ENCODE measurements at places on chromosomes 11 and 22. TPM values are rescaled to one million over a fixed set of nuclear protein-coding genes. Genes with fewer than 3 reads are reported as not detected.

DNA sequence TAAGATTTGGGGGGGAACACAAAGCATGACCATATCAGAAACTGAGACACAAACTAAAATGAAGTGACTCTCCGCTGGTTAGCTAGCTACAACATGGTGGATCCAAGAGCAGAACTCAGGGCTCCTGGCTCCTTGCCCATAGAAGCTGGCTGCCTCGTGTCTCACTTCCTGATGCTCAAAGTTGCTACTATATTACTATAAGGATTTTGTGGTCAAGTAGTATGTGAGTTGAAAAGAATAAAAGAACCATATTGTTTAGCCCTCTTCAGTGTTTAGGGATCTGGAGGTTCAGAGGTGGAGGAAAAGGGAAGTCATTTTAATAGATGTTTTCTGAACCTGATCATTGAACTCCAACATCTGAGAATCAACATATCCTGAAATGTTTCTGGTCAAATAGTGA lies 16.9 kb upstream of the SIK2 start:
- no peaks in the 10 kb centered on the region for H3K36me3 ChIP-seq
- no peaks in the 10 kb centered on the region for H3K27me3 ChIP-seq
- H3K4me3 ChIP-seq: no peak overlapping the region
- DNase-seq: no peak
- H3K27ac ChIP-seq: no peak overlapping the region

GRCh38 chr11:66112601-66113499 lies 42.8 kb downstream of the PACS1 start:
- no peak for DNase-seq
- H3K4me1 ChIP-seq: peaks cover 92% of the 10 kb centered on the region
- H3K4me3 ChIP-seq: peak overlapping the region; percentile 28
- peak overlapping the region; percentile 89 for H3K27ac ChIP-seq

DNA sequence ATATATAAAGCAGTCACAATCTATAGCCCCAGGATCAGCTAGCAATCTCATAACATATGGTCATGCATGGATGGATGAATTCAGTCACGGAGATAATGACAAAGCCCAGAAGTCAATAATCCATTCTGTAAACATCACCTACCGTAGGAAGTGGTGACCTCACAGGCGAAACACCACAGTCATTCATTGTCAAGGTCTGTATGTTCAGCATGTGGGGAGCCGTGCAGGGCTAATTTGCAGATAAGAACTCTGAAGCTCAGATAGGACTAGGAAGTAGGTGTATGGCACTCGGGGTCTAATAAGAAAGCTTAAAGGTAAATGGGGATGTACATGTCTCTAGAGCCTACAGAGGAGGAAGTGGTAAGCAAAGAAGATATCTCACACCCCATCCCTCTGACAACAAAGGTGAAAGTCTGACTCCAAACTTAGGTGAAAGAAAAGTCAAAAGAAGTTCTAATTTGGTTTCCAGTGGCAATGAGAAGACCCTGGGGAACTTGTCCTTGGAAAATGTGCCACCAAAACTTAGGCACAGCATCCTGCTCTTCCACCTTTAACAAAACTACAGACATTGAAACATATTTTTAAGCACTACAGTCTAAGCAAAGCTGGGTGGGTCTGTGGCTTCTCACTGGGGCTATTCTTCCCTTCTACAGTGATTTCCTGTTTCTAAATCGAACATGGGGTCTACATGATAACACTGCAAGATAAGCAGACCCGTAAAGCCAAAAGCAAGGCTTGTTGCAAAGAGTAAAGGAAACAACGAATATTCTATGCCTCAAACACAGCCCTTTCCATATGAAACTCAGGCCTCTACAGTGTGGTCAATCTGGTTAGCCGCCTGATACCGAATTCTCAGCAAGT lies 5.2 kb downstream of the CRTAM start:
- H3K27ac ChIP-seq: no peak overlapping the region
- H3K4me3 ChIP-seq: no peak overlapping the region
- H3K36me3 ChIP-seq: no peaks in the 10 kb centered on the region

DNA sequence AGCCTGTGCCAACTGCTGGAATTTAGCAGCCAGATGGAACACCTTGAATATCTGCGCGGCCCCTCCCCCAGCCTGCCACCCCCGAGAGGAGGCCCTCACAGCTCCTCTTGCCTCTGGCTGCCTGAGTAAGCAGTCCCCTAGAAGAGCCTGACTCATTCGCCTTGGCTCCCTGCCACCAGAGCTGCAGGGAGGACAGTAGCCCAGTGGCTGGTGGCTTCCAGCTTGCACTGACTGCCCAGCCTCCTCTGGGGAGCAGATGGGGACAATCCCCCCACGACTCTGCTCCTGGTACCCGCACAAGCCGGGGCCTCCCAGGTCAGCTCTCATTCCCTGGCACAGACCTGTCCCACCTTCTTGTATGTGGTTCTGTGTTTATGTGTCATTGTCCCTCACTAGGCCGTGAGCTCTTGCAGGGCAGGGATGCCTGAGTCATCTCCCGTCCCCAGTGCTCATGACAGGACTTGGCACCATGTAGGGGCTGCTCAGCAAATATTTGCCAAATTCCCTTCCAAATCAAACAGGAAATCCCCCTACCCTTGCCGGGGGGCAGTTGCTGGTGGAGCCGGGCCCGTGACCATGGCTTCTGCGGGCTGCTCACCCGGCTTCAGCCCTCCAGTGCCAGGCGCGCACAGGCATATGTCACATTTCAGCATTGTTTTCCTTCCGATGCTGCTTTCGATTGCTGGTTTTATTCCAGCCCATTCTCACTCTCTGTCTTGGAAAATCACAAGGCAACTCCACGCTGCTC lies 43.6 kb downstream of the CACNG2 start:
- H3K4me1 ChIP-seq: no peaks in the 10 kb centered on the region
- H3K4me3 ChIP-seq: no peak overlapping the region
- H3K36me3 ChIP-seq: no peaks in the 10 kb centered on the region
- no peak overlapping the region for H3K27ac ChIP-seq

GRCh38 chr22:23393721-23394320 lies 186.3 kb downstream of the IGLL1 start:
- no peaks in the 10 kb centered on the region for H3K36me3 ChIP-seq
- no peak for DNase-seq
- no peaks in the 10 kb centered on the region for H3K27me3 ChIP-seq
- H3K4me1 ChIP-seq: no peaks in the 10 kb centered on the region
- H3K27ac ChIP-seq: no peak overlapping the region

DNA sequence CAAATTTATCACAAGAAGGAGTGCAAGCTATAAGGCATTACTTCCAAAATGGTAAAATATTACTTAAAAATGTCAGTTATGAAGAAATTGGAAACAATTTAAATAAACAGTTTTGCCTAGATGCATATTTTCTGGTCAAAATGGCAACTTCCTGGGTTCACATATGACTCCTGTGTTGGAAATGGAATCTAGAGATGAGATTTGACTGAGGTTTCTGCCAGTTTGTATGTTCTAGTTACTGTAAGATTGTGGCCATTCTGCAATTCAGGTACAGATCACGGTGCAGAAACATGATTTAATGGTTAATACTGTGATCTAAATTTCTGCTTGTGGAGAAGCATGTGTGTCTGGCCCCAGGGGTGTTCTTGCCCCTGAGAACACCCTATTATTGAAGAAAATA lies 3.4 kb upstream of the OR4C6 start:
- no peaks in the 10 kb centered on the region for H3K36me3 ChIP-seq
- no peaks in the 10 kb centered on the region for H3K4me1 ChIP-seq
- no peak for DNase-seq

DNA sequence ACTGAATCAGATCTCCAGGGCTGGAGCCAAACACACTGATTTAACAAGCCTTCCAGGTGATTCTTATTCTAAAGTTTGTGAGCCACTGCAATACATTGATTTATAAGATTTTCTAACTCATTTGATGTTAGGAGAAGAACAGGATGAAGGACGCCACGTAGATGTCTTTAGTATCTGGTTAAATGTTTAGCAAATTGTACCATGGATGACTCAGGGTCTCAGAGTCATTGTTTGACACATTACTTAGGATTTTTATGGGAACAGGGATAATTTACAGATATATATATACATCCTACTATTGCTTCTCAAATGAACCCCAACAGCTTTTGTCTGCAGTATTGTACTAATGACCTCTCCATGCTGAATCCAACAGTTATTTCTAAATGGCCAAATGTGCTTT lies 143.1 kb upstream of the DDI1 start:
- H3K27me3 ChIP-seq: no peaks in the 10 kb centered on the region
- H3K4me1 ChIP-seq: no peaks in the 10 kb centered on the region
- no peak for DNase-seq
- H3K27ac ChIP-seq: no peak overlapping the region

DNA sequence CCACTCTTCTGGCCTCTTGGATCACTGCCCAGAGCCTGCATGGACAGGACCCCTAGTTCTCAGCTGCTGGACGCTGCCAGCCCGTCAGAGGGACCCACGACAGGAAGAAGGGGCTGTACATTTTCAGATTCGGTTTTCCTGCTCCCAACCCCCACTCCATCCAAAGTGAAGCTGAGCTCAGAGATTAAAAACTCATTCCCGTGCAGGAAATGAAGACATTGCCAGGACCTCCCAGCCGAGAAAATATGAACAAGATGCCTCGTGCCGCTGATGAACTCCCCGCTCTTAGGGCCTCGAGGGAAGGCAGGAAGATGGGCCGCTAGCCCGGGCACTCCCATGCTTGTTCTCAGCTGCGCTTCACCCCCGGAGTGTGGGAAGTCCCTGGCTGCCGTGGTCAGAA lies 36.1 kb downstream of the RPUSD4 start:
- no peaks in the 10 kb centered on the region for H3K4me1 ChIP-seq
- peaks cover 12% of the 10 kb centered on the region for H3K27me3 ChIP-seq
- H3K4me3 ChIP-seq: no peak overlapping the region
- DNase-seq: no peak
- no peaks in the 10 kb centered on the region for H3K36me3 ChIP-seq

GRCh38 chr11:60362241-60362640 lies 16.1 kb upstream of the MS4A7 start:
- peaks cover 24% of the 10 kb centered on the region for H3K27me3 ChIP-seq
- no peak overlapping the region for H3K27ac ChIP-seq
- H3K4me3 ChIP-seq: no peak overlapping the region
- no peak for DNase-seq
- H3K36me3 ChIP-seq: no peaks in the 10 kb centered on the region
- H3K4me1 ChIP-seq: peaks cover 3% of the 10 kb centered on the region

DNA sequence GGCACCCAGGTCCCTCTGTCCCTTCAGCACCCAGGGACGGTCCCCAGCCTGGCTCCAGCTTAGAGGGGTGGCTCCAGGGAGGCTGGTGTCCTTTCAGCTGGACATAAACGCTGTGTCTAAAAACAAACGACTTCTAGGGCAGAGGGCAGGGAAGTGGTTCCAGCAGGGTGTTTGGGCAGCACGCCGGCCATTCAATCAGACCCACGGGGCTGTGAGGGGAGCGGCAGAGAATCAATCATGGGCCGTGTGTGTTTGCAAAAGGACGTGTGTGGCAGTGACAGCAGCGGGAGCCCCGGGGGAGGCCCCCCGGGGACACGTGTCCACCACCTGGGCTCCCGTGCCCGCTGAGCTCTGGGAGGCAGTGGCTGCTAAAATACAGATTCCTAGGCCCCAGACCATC lies 127.7 kb downstream of the MN1 start:
- no peak overlapping the region for H3K4me3 ChIP-seq
- no peak overlapping the region for H3K27ac ChIP-seq
- H3K27me3 ChIP-seq: peaks cover 23% of the 10 kb centered on the region
- no peak for DNase-seq
- no peaks in the 10 kb centered on the region for H3K36me3 ChIP-seq
- H3K4me1 ChIP-seq: no peaks in the 10 kb centered on the region

DNA sequence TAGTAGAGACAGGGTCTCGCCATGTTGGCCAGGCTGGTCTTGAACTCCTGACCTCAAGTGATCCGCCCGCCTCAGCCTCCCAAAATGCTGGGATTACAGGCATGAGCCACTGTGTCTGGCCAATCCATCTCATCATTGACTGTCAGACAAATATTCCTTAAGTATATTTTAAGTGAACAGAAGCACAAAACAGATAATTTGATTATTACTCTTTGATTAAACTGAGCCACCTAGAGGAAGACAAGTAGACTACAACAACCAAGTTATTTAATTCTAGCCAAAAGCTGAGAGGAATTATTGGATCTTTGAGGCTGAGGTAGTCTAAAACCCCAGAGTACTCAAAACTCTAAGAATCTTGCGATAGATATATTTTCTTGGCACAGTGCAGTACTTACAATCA lies 1.2 kb downstream of the ACRV1 start:
- no peaks in the 10 kb centered on the region for H3K27me3 ChIP-seq
- H3K36me3 ChIP-seq: peaks cover 26% of the 10 kb centered on the region
- DNase-seq: no peak
- no peak overlapping the region for H3K4me3 ChIP-seq
- no peak overlapping the region for H3K27ac ChIP-seq
- no peaks in the 10 kb centered on the region for H3K4me1 ChIP-seq

GRCh38 chr11:6110011-6110410 lies 2.5 kb downstream of the OR56B4 start:
- H3K27me3 ChIP-seq: peaks cover 2% of the 10 kb centered on the region
- H3K4me1 ChIP-seq: no peaks in the 10 kb centered on the region
- DNase-seq: no peak
- no peak overlapping the region for H3K4me3 ChIP-seq
- no peak overlapping the region for H3K27ac ChIP-seq

The OR5F1 gene
- total RNA-seq: not detected

The ELFN2 gene
- total RNA-seq: 0.57 TPM

The TMEM258 gene
- 192 TPM for total RNA-seq

The C11orf65 gene
- 2.0 TPM for total RNA-seq

The GAL3ST3 gene
- not detected for total RNA-seq

The SCN4B gene
- 0.36 TPM for total RNA-seq

The KDELR3 gene
- total RNA-seq: 0.97 TPM
